ENCODE measurements at places on chromosomes 7 and 10.

- no peak for DNase-seq
Observed at GRCh38 chr7:132778761-132779160, 202.5 kb upstream of the PLXNA4 start.

DNA sequence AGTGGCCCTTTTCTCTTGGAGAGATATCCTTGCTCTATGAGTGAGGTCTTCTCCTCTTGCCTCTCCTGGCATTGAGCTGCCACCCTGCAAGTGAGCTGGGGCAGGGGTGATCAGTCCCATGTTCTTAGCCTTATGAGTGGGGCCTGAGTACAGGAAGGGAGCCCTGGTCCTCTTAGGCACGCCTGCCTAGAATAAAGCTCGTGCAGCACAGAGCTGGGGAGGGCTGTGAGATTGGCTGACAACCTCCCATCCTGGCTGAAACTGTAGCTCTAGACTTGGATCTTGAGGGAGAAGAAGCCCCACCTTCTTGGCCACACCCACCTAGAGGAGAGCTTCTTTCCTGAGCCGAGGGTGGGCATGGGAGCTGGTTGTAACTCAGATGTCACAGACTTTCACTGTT lies 305.0 kb upstream of the ZNF32 start:
- no peak for DNase-seq

DNA sequence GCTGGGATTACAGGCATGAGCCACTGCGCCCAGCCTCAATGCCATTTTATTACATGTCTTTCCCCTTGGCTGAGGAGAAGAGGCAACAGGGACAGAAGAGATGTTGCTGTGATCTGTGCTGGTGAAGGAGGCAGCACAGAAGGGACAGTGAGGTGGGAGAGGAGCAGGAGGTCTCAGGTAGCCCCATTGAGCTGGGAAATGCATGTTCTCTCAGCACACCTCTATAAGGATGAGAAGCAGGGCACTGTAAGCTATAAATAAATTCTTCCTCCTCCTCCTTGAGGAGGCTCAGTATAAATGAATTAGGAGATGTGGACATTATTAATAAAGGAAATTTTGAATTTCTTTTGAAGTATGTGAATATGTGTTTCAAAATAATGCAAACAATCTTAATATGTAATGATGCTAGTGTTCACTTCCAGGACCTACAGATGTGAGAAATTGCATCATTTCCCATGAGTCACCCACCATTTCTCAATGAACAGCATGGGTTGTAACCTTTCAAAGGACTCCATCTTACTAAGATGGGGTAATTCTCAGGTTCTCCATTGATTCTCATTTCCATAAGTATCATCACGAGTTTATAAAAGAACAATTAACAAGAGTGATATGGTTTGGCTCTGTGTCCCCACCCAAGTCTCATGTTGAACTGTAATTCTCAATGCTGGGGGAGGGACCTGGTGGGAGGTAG lies 88.9 kb upstream of the ODAD2 start:
- DNase-seq = no peak

- peak; percentile 83 for DNase-seq
Observed at GRCh38 chr10:102120991-102121738, 997 bp upstream of the LDB1 start.

DNA sequence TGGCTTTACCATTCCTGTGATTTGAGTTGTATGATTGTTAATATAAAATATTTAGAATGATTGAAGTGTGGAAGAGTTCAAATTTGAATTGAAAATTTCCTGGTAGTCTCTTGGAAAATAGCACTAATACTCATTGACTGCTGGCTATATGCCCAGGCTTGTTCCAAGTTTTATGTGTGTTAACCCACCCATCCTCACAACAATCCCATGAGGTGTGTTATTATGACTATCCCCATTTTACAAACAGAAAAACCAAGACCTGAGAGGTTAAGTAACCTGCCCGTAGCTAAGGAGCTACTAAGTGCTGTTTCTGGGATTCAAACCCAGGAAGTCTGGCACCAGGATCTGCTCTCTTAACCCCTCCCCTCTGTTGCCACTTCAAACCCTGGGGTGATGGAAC lies 213.9 kb downstream of the CREB5 start:
- no peak for DNase-seq

DNA sequence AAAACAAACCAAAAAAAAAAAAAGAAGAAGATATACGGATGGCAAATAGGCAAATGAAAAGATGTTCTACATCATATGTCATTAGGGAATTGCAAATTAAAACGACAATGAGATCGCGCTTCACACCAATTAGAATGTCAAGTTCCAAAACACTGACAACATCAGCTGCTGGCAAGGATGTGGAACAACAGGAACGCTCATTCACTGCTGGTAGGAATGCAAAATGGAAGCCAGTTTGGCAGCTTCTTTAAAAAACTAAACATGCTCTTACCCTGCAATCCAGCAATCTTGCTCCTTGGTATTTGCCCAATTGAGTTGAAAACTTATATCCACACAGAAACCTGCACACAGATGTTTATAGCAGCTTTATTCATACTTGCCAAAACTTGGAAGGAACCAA lies 34.8 kb downstream of the CALML5 start:
- DNase-seq = no peak

DNA sequence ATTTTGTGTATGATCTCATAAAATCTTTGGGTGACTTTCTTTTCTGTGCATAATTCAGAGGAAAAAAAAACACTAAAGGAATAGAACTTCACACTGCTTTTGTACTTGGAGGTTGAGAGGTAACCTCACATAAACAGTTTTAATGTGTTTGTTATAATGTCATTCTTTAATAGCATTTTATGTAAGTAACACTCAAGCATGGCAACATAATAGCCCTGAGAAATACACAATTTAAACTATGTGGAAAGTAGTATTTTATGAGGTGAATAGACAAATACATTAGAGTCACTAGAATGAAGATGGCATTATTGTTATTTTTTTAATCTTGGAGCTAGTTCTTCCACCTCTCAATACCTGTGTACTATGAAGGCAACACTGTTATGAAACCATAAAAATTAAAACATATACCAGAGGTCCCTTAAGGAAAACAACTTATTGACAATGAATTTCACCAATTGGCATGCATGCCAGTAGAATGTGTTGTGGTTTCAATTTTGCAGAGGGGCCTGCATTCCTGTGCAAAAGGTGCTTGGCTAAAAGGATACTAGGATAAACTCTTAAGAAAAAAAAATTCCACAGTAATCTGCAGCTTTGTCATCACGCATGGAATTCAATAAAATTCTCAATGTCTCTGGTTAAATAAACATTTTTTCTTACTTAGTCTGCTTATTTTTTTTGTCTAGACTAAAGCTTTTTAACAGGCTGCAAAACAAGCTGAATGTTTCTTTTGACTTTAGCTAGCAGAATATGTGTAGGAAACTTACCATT lies 102.5 kb downstream of the CD36 start:
- no peak for DNase-seq

GRCh38 chr10:14016011-14016536 lies 314.6 kb downstream of the FRMD4A start:
- peak; percentile 68 for DNase-seq

- DNase-seq = no peak
Observed at GRCh38 chr10:113356794-113357680, 195.8 kb upstream of the HABP2 start.

GRCh38 chr10:102863660-102864059 lies 5.6 kb upstream of the AS3MT start:
- DNase-seq = no peak

- no peak for DNase-seq
Observed at GRCh38 chr10:21272643-21273399, 252.7 kb downstream of the SKIDA1 start.

DNA sequence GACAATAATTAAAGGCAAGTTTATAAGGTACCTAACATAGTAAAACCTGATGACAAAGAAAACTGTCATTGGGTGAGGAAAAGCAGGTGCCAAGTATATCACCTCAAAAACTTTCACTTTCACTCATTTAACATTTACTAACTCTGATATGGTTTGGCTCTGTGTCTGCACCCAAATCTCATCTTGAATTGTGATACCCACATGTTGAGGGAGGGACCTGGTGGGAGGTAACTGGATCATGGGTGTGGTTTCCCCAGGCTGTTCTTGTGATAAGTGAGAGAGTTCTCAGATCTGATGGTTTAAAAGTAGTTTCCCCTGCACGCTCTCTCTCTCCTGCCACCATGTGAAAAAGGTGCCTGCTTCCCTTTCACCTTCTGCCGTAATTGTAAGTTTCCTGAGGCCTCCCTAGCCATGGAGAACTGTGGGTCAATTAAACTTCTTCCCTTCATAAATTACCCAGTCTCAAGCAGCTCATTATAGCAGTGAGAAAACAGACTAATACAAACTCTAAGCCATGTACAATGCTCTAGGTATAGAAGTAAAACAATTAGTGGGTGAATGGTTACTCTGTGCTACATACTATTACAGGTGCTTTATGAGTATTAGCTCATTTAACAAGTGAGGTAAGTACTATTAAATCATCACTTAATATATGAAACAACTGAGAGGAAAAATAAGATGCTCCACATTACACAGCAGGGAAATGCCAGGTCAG lies 199.0 kb downstream of the CHCHD3 start:
- DNase-seq = no peak

DNA sequence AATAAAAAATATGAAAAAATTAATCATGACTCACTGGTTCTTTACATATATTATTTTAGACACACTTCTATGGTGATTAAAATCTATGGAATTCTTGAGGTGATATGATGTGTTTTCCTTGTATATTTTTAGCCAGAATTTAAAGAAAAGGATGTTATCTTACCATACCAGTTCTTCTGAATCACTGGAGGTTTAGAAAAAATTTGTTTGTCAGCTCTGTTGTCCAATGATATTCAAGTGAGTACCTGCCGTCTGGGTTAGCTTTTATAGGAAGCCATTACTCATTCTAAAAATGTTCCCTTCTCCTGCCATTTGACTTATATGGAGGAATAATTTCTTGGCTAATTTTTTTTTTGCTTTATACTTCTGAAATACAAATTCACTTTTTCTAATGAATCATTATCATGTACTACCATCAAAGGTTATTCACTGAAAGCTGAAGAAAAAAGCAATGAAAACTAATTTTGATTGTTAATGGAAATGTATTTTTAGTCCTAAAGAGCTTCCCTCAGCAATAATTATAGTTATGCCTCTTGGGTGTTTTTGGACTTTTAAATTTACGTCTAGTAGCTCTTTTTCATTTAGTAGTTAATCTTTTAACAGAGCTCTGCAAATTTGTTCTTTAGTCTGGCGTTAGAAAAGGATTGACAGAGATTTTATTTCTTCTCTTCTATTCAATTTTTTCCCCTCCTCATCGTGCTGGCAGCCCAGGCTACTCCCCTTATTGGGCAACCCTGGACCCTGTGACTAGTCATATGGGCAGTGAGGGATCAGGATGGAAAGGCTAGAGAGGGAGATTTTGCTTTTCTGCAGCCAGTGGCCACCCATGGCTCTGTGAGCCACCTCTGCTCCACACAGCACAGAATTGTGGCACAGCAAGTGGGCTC lies 434.2 kb downstream of the LRMDA start:
- no peak for DNase-seq

DNA sequence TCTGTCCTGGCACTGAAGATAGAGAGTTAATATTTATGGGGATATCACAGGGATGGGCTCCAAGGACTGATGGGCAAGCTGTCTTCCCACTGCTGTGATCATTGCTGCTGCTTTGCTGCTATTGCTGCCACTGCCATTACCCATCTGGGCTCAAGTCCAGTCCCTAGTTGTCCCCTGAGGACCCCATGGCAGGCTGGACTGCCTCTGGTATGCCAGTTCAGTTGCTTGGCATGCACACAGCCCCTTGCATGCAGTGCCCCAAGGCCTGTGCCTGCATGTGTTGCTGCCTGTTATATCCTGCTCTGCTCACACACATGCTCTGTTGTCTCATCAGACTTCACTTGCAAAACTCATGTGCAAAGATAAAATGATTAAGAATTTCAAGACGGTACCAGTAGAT lies 109.5 kb downstream of the ADRA2A start:
- DNase-seq = peak; percentile 56

- no peak for DNase-seq
Observed at GRCh38 chr7:65454469-65454868, 80.8 kb downstream of the ZNF92 start.

GRCh38 chr7:101549734-101550133 lies 79.4 kb downstream of the MYL10 start:
- peak; percentile 2 for DNase-seq

DNA sequence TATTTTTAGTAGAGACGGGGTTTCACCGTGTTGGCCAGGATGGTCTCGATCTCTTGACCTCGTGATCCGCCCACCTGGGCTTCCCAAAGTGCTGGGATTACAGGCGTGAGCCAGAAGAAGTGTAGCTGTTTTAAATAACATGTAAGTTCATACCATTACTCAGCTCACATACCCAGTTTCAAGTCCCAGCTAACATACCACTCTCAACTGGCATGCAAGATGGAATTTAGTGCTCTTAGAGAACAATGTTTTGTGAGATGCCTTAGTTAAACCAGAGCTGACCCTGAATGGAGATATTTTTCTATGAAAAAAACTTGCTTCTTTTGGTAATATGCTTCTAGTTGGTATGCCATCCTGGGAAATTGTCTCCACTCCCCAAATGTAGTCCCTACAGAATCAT lies 37.3 kb downstream of the HBP1 start:
- no peak for DNase-seq

GRCh38 chr7:76330261-76330660 lies 27.8 kb downstream of the HSPB1 start:
- DNase-seq = no peak

DNA sequence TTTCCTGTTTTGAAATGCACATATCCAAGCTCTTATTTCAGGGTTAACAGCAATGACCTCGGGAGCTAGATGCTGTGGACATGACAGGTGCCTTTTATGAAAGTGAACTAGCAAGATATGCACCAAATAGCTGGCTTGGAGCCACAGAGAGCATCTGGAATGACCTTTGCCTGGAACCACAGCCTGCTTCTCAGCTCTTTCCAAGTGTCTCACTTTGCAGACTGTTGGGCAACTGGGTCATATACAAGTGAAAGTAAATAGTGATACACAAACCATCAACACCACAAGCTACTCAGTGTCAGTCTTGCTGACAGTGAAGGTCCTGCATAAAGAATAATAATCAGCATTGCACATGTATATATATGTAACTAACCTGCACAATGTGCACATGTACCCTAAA lies 183.5 kb downstream of the RNF133 start:
- no peak for DNase-seq

- no peak for DNase-seq
Observed at GRCh38 chr7:299169-299568, 9.2 kb downstream of the FOXL3 start.

DNA sequence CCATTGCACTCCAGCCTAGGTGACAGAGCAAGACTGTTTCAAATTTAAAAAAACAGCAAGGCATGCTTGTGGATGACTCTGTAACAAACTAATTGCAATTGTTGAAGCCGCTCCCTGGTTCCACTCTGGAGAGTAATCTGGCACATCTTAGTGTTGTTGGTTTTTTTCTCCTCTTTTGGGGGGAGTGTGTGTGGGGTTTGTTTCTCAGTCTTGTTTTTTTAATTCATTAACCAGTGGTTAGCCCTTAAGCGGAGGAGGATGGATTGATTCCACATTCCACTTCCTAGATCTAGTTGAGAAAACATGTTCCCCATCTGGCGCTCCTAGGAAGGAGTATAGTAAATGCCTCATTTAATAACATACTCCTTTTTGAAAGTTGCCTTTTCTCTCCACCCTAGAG lies 8.6 kb upstream of the ZNF713 start:
- DNase-seq = no peak

- no peak for DNase-seq
Observed at GRCh38 chr7:98981701-98982100, 103.4 kb downstream of the TRRAP start.

Data from femur (tissue), 1 donor.